HepG2 (cell line): ENCODE measurements at places on chromosomes 2 and 18.
A peak's percentile ranks its signal among the peaks of the same experiment; 100 is the strongest.

- no peak overlapping the region for H3K27ac ChIP-seq
- H3K36me3 ChIP-seq, result no peaks in the 10 kb centered on the region
- H3K27me3 ChIP-seq, result no peaks in the 10 kb centered on the region; the same call in 1 of the 2 replicates
- no peak overlapping the region for H3K4me3 ChIP-seq
Observed at GRCh38 chr2:205765151-205765550, 82.8 kb downstream of the NRP2 start.

- no peak overlapping the region for H3K4me3 ChIP-seq
- no peaks in the 10 kb centered on the region for H3K36me3 ChIP-seq
- no peaks in the 10 kb centered on the region for H3K27me3 ChIP-seq
- DNase-seq, result no peak
- no peaks in the 10 kb centered on the region for H3K4me1 ChIP-seq
Observed at GRCh38 chr2:213043566-213043965, 107.8 kb downstream of the IKZF2 start.

DNA sequence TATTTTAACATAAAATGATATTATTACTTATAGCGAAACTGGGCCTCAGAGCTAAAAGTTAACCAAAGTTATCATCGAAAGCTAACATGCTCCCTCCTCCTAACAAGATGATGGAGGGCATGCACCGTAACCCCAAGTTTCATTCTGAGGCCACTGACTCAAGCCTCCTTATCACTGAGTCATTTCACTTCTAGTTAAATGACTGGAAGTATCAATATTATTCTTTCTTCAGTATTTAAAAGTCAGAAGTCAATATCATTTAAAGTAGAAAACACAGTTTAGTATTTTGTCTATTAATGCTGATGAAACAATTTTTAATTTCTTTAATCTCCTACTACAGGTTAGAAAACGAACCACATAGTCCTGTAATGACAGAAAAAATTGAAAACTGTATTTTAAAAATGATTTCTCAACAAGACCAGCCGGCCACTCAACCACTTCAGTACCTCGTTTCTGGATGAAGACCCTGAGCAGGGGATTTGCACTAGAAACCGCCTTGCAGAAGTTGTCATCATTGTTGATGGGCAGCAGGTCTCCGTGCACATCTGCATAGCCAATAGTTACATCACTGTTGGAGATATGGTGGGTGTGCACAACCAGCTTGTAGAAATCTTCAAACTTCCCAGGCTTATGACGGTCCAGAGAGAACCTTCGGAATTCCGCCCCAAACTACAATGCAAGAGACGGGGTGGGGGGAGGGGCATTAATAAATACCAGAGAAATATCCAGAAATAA is 44.9 kb downstream of the PARD6G start:
- H3K4me3 ChIP-seq, result no peak overlapping the region
- H3K4me1 ChIP-seq, result peaks cover 15% of the 10 kb centered on the region
- H3K27ac ChIP-seq, result no peak overlapping the region
- DNase-seq, result no peak
- H3K36me3 ChIP-seq, result no peaks in the 10 kb centered on the region

DNA sequence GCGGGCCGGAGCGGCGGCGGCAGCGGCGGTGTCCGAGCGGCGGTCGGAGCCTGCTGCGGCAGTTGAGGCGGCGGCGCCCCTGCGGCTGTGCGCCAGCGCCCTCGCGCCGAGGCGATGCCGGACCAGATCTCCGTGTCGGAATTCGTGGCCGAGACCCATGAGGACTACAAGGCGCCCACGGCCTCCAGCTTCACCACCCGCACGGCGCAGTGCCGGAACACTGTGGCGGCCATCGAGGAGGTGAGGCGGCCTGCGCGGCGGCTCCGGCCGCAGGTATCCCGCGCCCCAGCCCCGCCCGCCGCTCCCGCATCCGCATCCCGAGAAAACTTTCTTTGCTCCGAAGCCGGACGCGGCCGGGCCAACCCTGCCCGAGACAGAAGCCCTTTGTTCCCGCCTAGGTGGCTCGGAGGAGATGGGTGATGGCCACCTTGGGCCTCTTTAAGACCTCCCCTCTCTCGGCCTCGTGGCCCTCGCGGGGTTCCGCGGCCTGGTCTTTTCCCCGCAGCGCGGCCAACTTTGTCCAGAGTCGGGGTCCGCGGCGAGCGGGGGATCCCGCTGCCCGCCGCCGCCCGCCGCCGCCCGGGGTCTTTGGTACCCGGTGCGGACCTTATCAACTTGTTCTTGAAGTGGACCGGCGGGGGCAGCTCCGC is 504 bp downstream of the ASAP2 start:
- no peak for DNase-seq
- no peak overlapping the region for H3K27ac ChIP-seq
- H3K36me3 ChIP-seq, result no peaks in the 10 kb centered on the region
- peaks cover 61% of the 10 kb centered on the region for H3K4me1 ChIP-seq
- no peaks in the 10 kb centered on the region for H3K27me3 ChIP-seq
- H3K4me3 ChIP-seq, result peak overlapping the region; percentile 96

- H3K4me3 ChIP-seq, result no peak overlapping the region
- no peak for DNase-seq
- no peak overlapping the region for H3K27ac ChIP-seq
- no peaks in the 10 kb centered on the region for H3K4me1 ChIP-seq
Observed at GRCh38 chr2:41698678-41699422, 349.0 kb upstream of the PKDCC start.

DNA sequence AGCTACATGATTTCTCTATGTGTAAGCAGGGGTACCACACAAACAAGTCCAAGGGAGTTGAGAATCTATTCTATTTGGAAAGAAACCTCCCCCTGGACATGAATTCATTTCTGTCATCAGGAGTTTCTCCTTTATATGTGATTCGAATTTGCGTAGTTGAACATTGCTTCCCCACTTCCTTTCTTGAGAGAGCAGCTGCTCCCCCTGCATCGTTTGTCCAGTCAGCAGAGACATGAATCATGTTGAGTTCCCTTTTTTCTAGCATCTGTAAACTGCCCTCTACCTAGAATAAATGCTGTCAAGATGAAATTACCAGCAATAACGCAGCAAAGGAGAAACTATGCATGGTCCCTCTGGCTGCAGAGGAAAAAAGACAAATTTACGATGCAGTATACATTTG is 73.8 kb downstream of the KIF5C start:
- no peak overlapping the region for H3K4me3 ChIP-seq
- no peak overlapping the region for H3K27ac ChIP-seq
- no peak for DNase-seq
- H3K27me3 ChIP-seq, result peaks cover 8% of the 10 kb centered on the region; the same call in 2 of the 3 replicates
- no peaks in the 10 kb centered on the region for H3K4me1 ChIP-seq
